ENCODE measurements at places on chromosomes 13 and 19.

DNA sequence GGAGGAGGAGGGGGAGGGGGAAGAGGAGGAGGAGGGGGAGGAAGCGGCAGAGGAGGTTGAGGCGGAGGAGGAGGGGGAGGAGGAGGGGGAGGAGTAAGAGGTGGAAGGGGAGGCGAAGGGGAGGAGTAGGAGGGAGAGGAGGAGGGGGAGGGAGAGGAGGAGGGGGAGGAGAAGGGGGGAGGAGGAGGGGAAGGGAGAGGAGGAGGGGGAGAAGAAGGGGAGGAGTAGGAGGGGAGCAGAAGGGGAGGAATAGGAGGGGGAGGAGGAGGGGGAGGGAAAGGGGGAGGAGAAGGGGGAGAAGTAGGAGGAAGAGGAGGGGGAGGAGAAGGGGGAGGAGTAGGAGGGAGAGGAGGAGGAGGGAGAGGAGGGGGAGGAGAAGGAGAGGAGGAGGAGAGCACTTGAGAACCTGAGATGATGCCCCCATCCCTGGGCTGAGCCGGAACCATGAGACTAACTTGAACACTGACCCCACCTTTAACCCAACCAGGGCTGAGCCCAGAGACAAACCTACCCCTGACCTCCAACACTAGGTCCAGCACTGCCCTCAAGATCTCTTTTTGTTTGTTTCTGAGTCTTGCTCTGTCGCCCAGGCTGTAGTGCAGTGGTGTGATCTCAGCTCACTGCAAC, 12.6 kb downstream of the ABCA7 start:
- H3K36me3 ChIP-seq: no peaks in the 10 kb centered on the region
- no peak overlapping the region for H3K27ac ChIP-seq
- peaks cover 4% of the 10 kb centered on the region for H3K4me1 ChIP-seq
- no peaks in the 10 kb centered on the region for H3K27me3 ChIP-seq

DNA sequence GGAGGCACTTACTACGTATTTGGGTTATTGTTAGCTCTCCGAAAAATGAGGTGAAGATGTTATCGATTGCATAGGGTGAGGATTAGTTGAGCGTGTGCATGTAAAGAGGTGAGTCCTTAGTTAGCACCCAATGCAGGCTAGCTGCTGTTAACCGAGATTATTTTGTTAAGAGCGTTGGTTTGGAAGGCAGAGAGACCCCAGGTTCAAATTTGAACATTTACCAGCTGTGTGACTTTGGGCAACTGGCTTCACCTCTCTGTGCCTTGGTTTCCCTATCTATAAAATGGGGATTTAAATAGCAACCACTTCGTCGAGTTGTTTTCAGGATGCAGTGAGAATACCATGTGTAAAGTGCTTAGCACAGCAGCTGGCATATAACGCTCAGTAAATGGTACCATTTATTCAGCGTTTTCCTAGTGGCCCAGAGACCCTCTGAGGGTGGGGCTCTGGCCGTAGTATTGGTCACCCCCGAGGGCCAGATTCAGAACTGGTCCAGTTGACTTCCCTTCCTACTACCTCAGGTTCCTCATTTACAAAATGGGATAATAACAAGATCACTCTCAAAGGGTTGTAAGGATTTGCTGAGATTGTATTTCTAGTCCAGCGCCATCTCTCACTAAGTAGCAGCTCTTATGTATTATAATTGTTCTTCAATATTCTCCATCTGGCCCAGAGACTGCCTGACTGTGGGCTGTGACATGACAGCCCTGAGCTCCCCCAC, 887 bp downstream of the SIPA1L3 start:
- no peak overlapping the region for H3K27ac ChIP-seq
- no peaks in the 10 kb centered on the region for H3K27me3 ChIP-seq
- H3K4me1 ChIP-seq: peaks cover 6% of the 10 kb centered on the region

GRCh38 chr13:103288114-103288513, 221.9 kb upstream of the SLC10A2 start:
- H3K27ac ChIP-seq: no peak overlapping the region
- no peak overlapping the region for H3K4me3 ChIP-seq
- no peak for DNase-seq
- peaks cover under 1% of the 10 kb centered on the region for H3K4me1 ChIP-seq

DNA sequence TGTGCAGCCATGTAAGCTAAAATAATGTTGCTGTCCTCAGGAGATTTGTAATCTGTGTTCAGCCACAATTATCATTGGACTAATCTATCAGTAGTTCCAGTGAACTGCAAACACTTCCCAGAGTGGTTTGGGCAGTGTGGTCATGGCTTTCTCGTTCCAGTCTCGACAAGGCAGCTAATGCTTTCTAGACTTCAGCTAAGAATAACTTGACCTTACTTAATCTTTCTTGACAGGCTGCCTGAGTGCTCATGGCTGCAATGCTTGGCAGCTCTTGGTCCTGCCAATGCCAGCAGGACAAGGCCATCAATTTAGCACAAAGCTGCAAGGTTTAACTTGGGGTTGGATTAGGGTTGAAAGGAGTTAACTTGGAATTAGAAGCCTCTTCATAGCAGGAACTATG, 32.8 kb downstream of the ATP12A start:
- H3K4me1 ChIP-seq: no peaks in the 10 kb centered on the region
- H3K36me3 ChIP-seq: no peaks in the 10 kb centered on the region
- no peak overlapping the region for H3K27ac ChIP-seq
- peaks cover 8% of the 10 kb centered on the region for H3K27me3 ChIP-seq
- DNase-seq: no peak
